ENCODE measurements at places on chromosomes 11 and 22.

- no peak for DNase-seq
Observed at GRCh38 chr22:32574411-32574810, 99.8 kb downstream of the FBXO7 start.

- no peak for DNase-seq
Observed at GRCh38 chr22:36362932-36363331, 24.8 kb downstream of the MYH9 start.

DNA sequence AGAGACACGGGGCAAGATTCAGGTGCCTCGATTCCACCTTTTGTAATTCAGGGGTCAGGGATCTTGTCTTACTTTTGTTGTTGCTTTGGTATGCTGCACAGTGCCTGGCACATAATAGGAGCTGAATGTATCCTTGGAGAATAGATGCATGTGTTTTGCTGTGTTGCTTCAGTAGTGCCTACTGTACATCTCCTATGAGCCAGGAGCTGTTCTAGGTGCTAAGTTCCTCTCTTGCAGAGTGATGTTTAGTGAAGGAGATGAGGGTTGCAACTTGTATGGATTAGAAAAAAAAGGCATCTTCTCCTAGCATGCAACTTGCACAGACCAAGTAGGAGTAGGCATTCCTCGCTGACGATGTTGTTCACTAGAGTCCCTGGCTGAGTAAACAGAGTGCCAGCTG is 555.4 kb downstream of the NTM start:
- DNase-seq, result no peak

- no peak for DNase-seq
Observed at GRCh38 chr22:24947881-24948280, 1.4 kb upstream of the LHFPL7 start.

- DNase-seq, result no peak
Observed at GRCh38 chr11:13859892-13860291, 102.6 kb upstream of the SPON1 start.

- no peak for DNase-seq
Observed at GRCh38 chr11:77884829-77885190, 63.9 kb downstream of the AAMDC start.

DNA sequence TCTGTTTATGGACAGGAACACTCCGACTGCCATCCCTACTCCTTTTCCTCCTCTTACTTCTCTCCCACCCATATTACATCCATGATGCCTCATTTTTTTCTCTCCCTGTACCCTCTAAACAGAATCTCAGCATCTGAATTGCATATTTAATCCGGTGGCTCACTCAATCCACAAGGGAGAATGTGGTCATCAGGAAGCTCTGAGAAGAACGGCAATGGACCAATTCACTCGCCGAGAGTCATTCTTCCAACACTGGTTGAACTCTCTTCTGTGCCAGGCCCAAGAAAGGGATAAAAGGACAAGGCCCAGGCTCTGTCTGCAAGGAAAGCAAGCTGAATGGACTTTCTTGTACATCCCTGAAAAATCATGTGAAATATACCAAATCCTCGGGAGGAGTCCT is 15.9 kb downstream of the MAP6 start:
- no peak for DNase-seq

DNA sequence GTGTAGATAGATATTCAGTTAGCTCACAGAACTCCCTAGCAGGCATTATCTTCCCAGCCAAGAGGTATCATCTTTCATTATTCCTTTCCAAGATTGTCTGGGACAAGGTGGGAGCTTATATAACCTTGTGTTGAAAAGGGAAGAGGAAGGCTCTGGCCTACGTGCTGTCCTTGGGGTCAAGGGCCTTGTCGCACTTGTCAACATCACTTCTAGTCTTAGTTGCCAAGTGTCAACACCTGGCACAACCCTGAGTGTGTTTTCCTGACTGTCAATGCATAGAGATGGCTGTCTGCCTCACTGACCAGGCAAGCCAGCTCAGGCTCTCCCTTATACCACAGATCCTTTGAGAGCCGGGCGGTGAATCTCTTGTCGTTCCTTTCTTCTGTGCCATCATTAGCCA is 331.9 kb downstream of the CNTN5 start:
- DNase-seq, result no peak

GRCh38 chr11:31218847-31219246 is 150.7 kb downstream of the DCDC1 start:
- no peak for DNase-seq
